Activated CD4-positive, alpha-beta T cell treated with anti-CD3 and anti-CD28 coated beads for 36 hours (primary cell): ENCODE measurements at places on chromosomes 11 and 22. TPM values are rescaled to one million over a fixed set of nuclear protein-coding genes. Genes with fewer than 3 reads are reported as not detected.

Gene C11orf91
- total RNA-seq, result not detected

Gene RIMBP3B
- total RNA-seq, result 0.35 TPM

DNA sequence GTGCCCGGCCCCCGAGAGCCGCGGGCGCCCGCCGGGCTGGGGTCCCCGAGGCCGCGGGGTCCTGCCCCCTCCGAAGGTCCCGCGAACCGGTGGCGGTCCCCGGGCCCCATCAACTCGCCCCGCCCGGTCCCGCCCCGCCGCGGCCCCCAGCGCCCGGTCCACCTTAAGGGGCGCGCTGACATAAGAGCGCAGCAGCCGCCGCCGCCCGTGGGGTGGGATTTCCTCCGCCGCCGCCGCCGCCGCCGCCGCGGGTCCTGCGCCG, at the start of gene ZDHHC8:
ZDHHC8 (plus strand) TSS at position 208 of the 262 bp plus-strand sequence. CDS start 144 bp downstream, outside the sequence.
- H3K27ac ChIP-seq, result peak within 1 kb of the TSS; percentile 19
- H3K27me3 ChIP-seq, result no peaks in the 10 kb centered on the region
- DNase-seq, result peak; percentile 63
- peaks cover 35% of the 10 kb centered on the region for H3K4me1 ChIP-seq

DNA sequence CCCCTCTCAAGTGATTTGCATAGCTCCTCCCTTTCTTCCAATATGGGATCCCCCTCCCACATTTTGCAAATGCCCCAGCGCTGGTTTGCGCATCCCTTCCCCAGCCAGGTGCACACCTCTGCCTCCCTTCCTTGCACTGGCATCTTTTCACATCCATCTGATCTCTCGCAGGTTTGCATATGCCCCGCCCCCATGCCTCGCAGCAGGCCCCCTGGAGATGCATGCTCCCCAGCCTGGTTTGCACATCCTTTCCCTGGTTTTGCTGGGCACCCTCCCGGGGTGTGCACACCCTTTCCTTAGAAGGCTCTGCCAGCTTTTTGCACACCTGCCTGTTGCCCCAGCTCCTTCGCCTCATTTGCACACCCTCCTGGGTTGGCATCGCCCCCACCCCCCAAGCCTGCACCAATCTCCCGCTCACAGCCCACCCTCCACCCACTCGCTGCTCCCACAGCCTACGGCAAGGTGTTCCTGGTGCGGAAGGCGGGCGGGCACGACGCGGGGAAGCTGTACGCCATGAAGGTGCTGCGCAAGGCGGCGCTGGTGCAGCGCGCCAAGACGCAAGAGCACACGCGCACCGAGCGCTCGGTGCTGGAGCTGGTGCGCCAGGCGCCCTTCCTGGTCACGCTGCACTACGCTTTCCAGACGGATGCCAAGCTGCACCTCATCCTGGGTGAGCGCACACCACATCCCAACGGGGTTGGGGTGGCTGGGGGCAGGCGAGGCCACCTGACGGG, 917 bp downstream of the RPS6KA4 start:
- peak overlapping the region; percentile 85 for H3K4me3 ChIP-seq
- H3K36me3 ChIP-seq, result peaks cover 33% of the 10 kb centered on the region
- H3K4me1 ChIP-seq, result peaks cover 36% of the 10 kb centered on the region
- DNase-seq, result peak; percentile 63
- H3K27ac ChIP-seq, result peak overlapping the region; percentile 47
- no peaks in the 10 kb centered on the region for H3K27me3 ChIP-seq

DNA sequence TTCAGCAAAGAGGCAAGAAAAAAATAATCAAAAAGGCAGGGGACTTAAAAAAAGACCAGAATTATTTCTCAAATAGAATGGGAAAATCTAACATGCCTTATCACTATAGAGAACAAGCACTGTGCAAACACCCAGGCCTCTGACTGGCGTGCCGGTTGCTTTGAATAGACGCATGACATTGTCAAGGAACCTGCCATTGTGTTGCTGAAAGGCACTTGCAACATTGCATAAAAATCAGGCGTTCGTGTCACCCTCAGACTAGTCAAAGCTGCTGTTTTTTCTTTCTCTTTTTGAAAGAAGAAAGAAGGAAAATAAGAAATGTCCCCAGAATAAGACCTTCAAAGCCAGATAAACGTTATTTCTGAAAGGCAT, 549.3 kb upstream of the CADM1 start:
- H3K36me3 ChIP-seq, result no peaks in the 10 kb centered on the region
- H3K27ac ChIP-seq, result no peak overlapping the region
- H3K27me3 ChIP-seq, result peaks cover 5% of the 10 kb centered on the region

DNA sequence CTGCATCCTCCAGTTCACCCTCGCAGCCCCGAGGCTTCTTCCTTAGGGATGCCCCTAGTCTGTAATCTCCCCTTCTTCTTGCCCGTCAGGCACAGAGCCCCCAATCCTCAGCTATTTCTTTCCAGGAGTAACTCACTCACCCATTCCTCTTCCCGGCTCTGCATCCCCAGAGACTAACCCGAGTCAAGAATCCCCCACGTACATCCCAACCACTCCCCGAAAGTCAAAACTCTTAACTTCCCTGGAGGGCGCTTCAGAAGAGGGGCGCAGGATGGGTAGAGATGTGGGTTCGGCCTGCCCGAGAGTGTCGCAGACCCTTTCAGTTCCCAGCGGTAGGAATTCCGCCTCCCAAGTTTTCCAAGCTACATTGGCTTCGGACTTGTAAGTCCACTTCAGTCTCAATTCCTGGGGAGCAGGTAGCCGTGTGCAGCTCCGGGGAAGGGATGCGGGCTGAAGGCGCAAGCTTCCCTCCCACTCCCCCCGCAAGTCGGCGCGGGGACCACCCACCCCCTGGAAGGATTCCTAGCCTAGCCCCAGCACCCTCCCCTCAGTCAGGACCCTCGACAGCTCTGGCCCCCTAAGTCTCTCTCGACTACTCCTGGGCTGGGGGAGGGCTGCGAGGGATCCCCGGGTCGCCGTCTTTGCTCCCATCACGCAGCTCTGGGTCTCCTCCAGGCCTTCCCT, 871 bp downstream of the BDNF start:
- no peak overlapping the region for H3K27ac ChIP-seq
- H3K27me3 ChIP-seq, result peaks cover 64% of the 10 kb centered on the region
- H3K4me3 ChIP-seq, result peak overlapping the region; percentile 17
- no peak for DNase-seq
- H3K4me1 ChIP-seq, result peaks cover 25% of the 10 kb centered on the region

DNA sequence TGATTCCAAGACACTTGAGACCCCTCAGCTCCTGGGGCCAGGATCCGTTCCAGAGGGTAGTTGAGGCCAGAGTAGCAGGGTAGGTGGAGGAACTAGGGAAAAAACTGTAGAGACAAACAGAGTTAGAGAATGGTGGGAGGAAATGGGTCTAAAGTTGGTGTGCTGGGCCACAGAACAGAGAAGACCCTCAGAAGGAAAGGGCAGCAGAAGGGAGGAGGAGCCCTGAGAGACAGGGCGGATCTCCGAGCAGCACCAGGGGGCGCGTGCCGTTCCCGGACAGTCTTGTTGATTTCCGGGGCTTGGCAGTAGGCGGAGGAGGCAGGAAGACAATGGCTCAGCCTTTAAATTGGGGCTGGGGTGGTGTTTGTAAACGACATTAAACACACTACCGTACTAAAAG, 2.4 kb upstream of the CECR2 start:
- DNase-seq, result peak; percentile 67
- peaks cover 47% of the 10 kb centered on the region for H3K27me3 ChIP-seq
- no peak overlapping the region for H3K27ac ChIP-seq
- H3K4me1 ChIP-seq, result peaks cover 23% of the 10 kb centered on the region
- H3K4me3 ChIP-seq, result no peak overlapping the region

DNA sequence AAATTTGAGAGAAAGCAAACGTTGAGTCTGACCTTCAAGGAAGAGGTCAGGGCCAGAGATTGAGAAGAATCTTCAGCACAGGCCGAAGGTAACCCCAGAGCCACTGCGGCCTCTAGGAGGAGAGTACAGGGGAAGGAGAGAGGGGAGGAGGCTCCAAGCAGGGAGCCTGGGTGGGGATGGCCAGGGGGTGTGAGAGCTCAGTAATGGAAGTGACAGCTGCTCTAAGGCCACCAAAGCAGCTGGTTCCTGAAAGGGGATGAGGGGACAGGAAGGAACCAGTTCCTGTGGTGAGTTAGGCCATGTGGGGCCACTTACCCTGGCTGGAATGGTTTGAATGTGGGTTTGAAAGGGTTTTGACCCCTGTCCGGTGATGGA, 46.1 kb downstream of the PISD start:
- H3K27ac ChIP-seq, result peak overlapping the region; percentile 86
- peaks cover 26% of the 10 kb centered on the region for H3K4me1 ChIP-seq
- DNase-seq, result peak; percentile 8
- H3K36me3 ChIP-seq, result peaks cover 48% of the 10 kb centered on the region
- no peak overlapping the region for H3K4me3 ChIP-seq

Gene MIOX
- total RNA-seq, result 0.44 TPM

Gene SMIM35
- total RNA-seq, result 0.09 TPM

Gene C11orf21
- 6.7 TPM for total RNA-seq

DNA sequence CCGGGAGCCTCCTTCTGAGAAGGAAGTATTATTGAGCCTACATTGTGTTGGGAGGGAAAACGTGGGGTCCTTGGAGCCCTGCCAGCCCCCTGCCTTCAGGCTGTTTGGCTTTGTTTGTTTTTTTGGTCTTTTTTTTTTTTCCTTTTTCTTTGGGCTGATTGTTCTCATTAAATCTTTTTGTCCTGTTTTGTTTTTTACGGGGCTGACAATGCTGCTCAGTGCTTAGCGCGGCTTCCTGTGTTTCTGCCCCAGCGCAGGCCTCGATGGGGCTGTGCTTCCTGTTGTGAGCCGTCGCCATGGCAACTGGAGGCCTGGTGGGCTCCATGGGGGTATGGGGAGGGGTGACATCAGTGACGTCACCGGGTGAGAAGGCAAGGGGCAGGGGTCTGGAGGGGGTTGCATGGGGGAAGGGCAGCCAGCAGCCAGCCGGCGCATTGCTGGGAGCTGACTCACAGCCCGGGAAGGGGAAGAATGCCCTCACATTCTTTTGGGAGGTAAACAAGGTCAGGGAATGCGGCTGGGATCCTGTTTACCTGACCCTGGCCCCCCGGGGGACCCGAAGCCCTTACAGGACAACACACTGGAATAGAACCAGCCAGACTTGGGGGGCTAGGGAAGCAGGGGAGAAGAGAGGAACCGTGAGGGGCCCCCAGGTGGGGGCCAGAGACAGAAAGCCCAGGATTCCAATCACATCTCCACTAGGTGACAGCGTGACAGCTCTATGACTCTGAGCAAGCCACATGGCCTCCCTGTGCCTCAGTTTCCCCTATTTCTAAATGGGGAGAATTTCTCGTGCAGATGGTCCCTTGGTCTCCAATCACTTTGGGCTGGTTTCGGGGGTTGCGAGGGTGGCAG, 22.2 kb upstream of the CBX7 start:
- no peaks in the 10 kb centered on the region for H3K36me3 ChIP-seq
- peak overlapping the region; percentile 24 for H3K4me3 ChIP-seq
- peaks cover 50% of the 10 kb centered on the region for H3K4me1 ChIP-seq
- H3K27ac ChIP-seq, result peak overlapping the region; percentile 77
- no peaks in the 10 kb centered on the region for H3K27me3 ChIP-seq
- DNase-seq, result peak; percentile 74

GRCh38 chr11:45995342-45995734, 72.9 kb downstream of the LARGE2 start:
- no peak overlapping the region for H3K27ac ChIP-seq
- H3K4me3 ChIP-seq, result no peak overlapping the region
- DNase-seq, result no peak

GRCh38 chr11:17381156-17381555, 7.3 kb downstream of the KCNJ11 start:
- no peak overlapping the region for H3K4me3 ChIP-seq
- no peaks in the 10 kb centered on the region for H3K4me1 ChIP-seq
- no peaks in the 10 kb centered on the region for H3K36me3 ChIP-seq
- peaks cover 2% of the 10 kb centered on the region for H3K27me3 ChIP-seq
- DNase-seq, result no peak
- no peak overlapping the region for H3K27ac ChIP-seq

Gene CALCA
- total RNA-seq, result not detected

Gene RAB36
- total RNA-seq, result 0.50 TPM

Gene TUG1
- 56.4 TPM for total RNA-seq

Gene RASD2
- 0.09 TPM for total RNA-seq

DNA sequence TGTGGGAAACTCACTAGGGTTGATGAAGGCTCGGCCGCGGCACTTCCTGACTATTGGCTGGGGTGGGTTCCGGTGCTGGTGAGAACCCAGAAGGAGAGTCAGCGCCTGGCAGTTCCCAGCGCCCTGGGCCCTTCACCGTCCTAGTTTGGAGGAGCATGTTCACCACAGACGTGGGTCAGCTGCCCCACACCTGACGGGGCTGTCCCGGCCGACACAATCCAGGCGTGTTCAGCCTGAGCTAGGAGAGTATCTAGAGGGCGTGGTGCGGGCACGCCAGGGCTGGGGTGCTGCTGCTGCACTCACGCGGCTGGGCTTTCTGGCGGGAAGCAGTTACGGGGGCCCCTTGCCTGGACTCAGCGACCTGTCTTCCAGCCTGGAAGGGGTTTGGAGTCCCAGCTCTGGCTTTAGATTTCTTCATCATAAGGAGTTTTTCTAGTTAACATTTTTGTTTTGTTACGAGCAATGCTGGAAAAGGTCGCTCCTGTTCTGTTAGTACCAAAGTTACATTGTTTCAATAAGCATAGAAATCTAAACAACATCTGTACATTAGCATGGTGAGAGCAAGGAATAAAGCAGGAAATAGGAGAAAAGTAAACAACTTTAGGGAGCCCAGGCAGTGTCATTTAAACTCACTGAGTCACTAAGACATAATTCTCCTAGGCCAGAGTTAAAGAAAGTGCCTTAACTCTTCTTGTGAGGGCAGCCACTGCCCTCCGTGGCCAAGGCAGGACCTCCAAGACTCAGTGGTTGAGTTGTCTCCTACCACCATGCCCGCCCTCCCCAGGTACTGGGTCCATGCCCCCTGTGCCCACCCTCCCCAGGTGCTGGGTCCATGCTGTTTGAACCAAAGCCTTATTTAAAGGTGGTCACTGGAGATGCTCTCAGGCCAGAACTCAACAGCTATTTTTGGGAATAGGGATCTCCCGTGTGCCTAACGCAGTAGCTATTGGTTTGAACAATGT, 12.1 kb upstream of the ADORA2A start:
- peaks cover 4% of the 10 kb centered on the region for H3K4me1 ChIP-seq
- H3K27me3 ChIP-seq, result no peaks in the 10 kb centered on the region
- DNase-seq, result peak; percentile 2
- no peak overlapping the region for H3K4me3 ChIP-seq
- H3K36me3 ChIP-seq, result peaks cover 7% of the 10 kb centered on the region
- H3K27ac ChIP-seq, result no peak overlapping the region

GRCh38 chr22:29150701-29151100, 55.0 kb upstream of the EMID1 start:
- H3K27me3 ChIP-seq, result peaks cover 12% of the 10 kb centered on the region
- H3K36me3 ChIP-seq, result no peaks in the 10 kb centered on the region
- H3K27ac ChIP-seq, result no peak overlapping the region

DNA sequence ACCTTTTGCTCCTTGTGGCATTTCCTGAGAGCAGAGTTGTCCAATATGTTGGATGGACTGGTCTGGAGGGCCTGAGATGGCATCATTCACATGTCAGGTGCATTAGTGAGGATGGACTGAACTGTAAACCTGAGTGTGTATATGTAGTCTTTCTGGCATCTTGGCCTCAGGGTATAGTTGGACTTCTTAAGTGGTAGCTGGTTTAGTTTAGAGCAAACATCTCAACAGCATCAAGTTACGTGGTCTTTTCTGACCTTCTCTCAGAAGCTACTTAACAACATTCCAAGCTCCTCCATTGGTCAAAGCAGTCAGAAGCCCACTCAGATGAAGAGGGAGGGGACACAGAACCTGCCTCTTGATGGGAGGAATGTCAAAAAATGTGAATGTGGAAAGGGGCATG, 829.9 kb downstream of the METTL15 start:
- H3K27ac ChIP-seq, result no peak overlapping the region
- DNase-seq, result no peak
- H3K36me3 ChIP-seq, result no peaks in the 10 kb centered on the region
- no peaks in the 10 kb centered on the region for H3K4me1 ChIP-seq
- no peaks in the 10 kb centered on the region for H3K27me3 ChIP-seq

Gene MS4A6A
- total RNA-seq, result not detected

Gene CD248
- total RNA-seq, result 0.23 TPM
